Right hindlimb (tissue), 1 donor: ENCODE measurements at places on chromosomes 3 and 15.
A peak's percentile ranks its signal among the peaks of the same experiment; 100 is the strongest.

GRCh38 chr3:62653796-62654195, 221.4 kb downstream of the CADPS start:
- DNase-seq, result no peak

GRCh38 chr3:44957986-44958385, 18.0 kb downstream of the ZDHHC3 start:
- DNase-seq, result no peak

DNA sequence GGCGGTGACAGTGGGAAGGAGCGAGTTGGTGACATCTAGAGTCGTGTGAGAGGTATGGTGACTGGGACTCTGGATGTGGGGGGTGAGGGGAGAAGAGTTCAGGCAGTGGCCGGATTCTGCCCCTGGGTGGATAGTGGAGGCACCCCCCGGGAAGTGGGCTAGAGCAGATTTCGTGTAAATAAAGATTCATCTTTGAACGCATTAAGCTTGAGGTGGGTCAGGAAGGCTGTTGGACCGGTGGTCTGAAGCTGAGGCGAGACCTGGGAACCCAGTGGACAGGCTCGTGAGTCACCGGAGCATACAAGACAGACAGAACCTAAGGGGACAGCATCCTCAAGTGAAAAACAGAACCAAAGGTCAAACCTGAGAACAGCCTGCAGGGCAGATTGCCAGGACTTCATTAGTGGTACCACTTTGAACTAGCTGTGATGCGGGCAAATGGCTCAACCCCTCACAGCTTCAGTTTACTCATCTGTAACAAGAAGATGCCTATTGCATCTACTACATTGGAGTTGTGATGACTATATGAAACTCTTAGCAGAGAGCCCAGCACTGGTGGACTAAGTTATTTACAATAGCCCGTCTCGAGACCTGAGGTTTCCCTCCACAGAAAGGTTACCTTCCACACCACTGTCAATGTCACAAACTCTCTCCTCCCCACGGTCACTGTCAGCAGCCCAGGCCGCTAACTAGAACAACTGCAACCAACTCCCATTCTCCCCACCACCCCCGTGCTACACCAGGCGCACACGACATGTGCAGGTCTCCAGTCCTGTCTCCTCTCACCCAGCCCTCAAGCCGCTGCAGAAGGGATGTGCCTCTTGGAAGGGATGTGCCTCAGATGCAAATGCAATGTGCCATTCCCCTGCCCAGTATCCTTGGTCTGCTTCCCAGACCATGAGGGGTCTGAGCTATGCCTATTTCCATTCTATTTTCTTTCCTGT, 901 bp upstream of the CLN6 start:
- no peak for DNase-seq

- DNase-seq, result no peak
Observed at GRCh38 chr3:119230071-119230470, 10.6 kb downstream of the B4GALT4 start.

- no peak for DNase-seq
Observed at GRCh38 chr15:48147358-48147757, 26.6 kb downstream of the SLC24A5 start.

DNA sequence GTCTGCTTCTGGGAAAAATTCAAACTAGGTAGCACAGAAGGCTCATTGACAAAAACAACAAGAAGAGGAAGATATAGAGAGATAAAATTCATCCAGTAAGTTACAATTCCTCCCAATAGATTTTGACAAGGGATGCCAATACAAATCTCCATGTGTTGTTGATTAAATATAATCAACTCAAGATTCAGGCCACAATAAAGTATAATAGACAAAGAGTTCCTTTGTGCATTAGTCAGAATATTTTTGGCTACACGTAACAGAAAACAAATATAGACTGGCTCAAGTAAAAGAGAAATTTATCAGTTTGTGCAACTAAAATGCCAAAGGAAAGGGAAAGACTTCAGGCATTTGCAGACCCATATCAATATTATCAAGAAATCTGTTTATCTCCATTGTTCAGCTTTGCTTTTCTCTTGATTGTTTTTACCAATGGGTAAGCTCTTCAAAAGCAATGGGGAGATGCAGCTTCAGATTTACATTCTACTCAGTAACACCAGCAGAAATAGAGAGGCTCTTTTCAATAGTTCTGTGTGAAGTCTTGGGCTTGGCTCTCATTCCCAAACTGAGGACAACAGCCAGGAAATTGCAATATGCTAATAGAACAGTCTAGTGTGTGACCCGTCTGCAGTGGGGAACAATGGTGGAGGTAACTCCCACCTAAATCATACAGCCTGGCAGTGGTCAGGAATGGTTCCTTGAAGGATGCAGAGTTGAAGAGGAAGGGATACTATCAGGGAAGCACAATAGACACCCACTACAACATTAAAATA, 77.6 kb upstream of the PROK2 start:
- DNase-seq, result no peak

GRCh38 chr15:70269991-70270751, 172.5 kb upstream of the TLE3 start:
- peak; percentile 59 for DNase-seq

GRCh38 chr3:124826703-124827102, 60.5 kb downstream of the ITGB5 start:
- no peak for DNase-seq

GRCh38 chr3:66303491-66303901, 82.7 kb downstream of the SLC25A26 start:
- no peak for DNase-seq

GRCh38 chr3:26515351-26515750, 107.2 kb upstream of the LRRC3B start:
- DNase-seq, result no peak

DNA sequence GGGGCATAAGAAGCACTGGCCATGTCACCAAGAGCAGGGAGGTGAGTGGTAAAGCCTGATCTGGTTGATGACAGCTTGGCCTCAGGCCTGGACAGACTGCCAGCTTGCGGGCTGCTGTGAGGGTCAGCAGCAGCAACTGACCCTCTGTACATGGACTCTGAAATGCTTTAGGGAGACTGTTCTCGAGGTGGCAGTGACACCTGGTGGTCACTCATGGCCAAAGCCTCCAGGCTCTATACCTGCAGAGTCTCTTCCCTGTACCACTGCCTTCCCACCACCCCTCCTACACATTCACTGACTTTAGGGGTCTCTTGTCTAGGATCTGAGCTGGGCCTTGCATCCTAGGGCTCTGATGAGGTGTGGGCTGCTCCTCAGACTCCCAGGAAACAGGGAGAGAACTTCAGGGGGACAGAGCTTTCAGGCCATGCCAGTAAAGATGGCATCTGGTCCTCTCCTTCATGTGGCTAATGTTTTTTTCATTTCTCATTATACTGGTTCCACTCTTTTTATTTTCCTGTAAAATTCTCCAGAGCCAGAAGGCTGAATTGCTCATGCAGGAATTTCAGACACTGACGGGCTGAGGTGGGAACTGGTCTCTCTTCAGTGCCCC, 17.2 kb upstream of the TIMP4 start:
- DNase-seq, result peak; percentile 65

- peak; percentile 63 for DNase-seq
Observed at GRCh38 chr3:78642226-78643035, 1125.4 kb downstream of the ROBO1 start.

DNA sequence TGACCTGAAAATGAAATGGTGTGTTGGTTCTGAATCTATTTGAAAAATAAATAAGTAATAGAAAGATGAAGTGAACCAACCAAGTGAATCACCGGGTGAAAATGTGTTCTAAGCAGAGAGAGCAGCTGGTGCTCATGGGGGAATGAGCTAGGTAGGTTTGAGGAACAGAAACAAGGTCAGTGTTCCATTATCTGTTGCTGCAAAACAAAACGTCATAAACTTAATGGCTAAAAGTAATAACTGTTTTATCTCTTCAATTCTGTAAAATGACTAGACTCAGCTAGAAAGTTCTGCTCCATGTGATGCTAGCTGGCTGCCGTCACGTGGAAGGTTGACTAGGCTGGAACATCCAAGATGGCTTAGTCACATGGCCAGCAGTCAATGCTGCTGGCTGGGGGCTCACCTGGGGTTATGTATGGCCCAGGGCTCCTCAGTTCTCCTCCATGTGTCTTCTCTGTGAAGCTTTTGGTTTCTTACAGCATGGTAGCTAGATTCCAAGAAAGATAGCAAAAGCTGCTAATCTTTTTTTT, 13.3 kb upstream of the SH3BP5 start:
- DNase-seq, result no peak

GRCh38 chr3:36496684-36497633, 116.7 kb downstream of the STAC start:
- DNase-seq, result peak; percentile 22

DNA sequence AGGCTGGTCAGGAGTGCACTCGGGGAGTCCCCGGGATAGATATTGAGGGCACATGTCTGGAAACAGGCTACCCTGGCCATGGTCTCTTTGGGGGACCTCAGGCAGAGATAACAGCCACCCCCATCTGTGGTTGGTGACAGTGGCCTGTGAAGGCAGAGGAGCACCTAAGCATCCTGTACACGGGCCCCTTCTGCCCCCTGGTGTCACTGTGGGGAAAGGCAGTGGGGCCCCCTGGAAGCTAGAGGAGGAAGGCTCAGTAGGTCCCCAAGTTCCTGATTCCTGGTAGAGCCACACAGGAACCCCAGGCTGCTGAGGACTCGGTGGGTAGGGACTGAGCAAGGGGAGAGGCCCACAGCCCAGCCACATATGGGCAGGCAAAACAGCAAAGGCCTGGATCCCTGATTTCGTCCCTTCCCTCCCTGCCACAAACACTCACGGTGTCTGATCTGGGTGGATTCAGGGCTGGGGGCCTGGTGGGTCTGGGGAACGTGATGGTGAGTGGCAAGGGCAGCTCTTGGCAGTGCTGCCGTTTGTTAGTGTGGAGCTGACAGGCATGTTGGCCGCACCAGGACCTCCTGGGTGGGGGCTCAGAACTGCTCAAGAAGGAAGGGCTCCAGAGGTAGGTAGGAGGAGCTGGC, 14.1 kb upstream of the CXCR6 start:
- DNase-seq, result peak; percentile 51

DNA sequence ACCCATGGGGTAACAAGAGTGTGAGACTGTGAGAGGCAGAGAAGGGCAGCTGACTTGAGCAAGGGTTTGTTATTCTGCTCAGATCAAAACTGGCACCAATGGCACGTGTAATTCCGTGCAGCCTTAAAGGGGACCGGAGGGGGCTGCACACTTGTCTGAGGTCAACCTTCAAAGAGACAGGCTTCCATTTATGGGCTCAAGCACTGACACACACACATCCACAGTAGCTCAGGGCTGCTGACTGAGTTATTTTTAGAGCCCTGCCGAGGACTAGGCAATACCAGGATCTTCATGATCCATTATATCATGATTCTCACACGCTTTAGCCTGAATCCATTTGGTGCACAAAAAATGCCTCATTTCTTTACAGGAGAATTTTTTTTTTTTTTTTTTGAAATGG, 20.6 kb upstream of the SPTBN5 start:
- DNase-seq, result no peak

DNA sequence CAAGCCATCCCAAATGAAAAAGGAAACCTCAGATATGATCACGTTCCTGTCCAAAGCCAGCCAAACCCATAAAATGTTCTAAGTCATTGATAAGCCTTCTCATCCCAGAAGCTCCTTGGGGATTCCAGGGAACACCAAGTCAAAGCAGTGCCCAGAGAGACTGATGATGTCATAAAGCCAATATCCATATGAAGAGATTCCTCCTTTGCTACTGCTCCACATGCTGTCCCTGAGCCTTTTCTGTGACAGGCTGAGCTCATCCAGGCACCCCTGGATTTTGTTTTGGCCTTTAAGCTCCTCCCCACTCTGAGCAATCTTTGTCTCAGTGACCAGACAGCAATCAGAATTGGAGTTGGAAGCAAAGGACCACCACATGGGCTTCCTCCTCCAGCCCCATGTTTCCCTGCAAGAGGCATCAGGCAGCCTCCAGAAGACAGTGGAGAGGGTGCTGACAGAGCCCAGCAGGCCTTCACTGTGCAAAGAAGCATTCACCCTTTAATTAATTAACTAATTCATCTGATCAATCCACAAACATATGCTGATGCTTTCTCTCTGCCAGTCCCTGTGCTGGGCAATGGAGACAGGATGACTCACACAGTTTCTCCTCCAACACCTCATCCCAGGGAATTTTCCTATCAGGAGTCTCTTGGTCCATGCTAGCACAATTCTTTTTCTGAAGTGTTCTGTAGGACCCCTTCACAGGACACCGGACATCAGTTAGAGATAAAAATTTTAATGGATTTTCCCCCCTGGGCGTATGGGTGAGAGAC, 25.0 kb downstream of the MEX3B start:
- no peak for DNase-seq

- no peak for DNase-seq
Observed at GRCh38 chr15:81653259-81653658, 279.2 kb upstream of the TMC3 start.

DNA sequence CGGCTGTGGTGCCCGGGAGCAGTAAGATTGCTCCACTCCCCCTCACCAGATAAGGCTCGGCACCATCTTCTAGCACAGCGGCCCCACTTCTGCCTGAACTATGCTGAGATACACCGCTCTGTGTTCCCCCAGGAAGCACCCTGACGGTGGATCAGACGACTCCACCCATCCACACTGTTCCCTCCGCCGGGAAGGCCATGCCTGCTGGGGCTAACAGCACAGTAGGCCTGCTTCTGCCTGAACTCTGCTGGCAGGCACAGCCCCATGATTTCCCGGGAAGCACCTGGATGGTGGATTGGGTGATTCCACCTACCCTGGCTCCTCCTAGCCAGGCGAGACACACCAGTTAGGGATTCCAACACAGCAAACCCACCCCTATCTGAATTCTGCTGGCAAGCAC, 36.3 kb upstream of the PPM1L start:
- no peak for DNase-seq

DNA sequence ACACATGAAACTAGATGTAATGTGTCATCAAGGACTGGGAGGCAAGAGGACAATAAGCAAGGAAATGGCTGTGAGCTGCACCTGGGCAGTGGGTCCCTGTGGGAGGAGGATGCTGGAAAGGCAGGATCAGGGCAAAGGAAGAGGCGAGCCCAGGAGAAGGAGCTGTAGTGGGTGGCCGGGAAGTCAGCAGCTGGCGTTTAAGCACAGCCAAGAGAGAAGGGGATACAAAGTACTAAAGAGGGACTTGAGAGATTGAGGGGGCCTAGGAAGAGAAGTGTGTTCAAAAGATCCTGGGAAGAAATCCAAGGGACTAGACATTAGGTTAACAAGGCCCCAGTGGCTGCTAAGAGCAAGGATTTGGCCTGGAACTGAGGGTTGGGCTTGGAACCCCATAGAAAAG, 188.5 kb upstream of the SLC24A5 start:
- DNase-seq, result peak; percentile 87

- peak; percentile 67 for DNase-seq
Observed at GRCh38 chr15:100671858-100672543, 69.6 kb downstream of the ASB7 start.

- DNase-seq, result no peak
Observed at GRCh38 chr3:134857356-134857755, 62.3 kb downstream of the EPHB1 start.

- DNase-seq, result no peak
Observed at GRCh38 chr3:121821421-121822199, 13.2 kb downstream of the IQCB1 start.
